ENCODE measurements at places on chromosomes 1 and 21.

DNA sequence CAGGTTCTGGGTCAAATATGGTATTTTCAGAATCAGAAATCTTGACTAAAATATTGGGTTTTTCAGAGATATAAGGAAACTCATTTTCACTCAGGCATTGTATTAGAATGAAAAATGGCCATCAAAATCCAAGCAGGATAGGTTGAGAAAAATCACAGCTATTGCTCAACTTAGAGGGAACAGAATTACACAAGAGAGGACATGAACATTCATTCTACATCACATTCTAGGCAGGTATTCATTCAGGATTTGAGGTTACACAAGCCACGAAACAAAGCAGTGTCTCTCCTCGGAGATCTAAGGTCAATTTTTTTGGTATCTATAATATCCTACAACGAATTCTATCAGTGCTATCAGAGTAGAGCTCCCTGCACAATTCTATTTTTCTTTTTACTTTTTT is 163.6 kb upstream of the HP1BP3 start:
- DNase-seq, result no peak

DNA sequence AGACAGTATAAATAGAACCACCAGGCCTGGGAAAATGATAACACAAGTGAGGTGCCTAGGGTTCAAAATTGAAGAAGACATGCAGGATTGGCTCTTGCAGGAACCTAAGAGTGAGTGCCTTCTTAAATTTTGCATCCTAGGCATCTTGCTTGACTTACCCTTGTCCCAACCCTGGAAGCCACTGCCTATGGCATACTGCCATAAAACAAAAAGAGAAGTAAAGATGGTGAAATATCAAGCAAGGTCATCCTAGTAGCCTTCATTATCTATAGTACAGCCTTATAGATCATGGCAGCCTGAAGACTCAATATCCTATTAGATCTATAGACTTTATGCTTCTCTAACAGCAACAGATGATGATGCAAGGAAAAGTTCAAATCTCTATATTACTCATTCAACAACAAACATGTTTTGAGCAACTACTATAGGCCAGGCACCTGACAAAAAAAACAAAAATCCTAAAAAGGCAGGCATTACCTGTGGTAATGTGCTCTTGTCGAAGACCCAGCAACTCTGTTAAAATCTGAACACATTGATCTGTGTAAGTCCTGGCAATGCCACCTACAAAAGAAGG is 6.3 kb downstream of the AP4B1 start:
- no peak for DNase-seq

DNA sequence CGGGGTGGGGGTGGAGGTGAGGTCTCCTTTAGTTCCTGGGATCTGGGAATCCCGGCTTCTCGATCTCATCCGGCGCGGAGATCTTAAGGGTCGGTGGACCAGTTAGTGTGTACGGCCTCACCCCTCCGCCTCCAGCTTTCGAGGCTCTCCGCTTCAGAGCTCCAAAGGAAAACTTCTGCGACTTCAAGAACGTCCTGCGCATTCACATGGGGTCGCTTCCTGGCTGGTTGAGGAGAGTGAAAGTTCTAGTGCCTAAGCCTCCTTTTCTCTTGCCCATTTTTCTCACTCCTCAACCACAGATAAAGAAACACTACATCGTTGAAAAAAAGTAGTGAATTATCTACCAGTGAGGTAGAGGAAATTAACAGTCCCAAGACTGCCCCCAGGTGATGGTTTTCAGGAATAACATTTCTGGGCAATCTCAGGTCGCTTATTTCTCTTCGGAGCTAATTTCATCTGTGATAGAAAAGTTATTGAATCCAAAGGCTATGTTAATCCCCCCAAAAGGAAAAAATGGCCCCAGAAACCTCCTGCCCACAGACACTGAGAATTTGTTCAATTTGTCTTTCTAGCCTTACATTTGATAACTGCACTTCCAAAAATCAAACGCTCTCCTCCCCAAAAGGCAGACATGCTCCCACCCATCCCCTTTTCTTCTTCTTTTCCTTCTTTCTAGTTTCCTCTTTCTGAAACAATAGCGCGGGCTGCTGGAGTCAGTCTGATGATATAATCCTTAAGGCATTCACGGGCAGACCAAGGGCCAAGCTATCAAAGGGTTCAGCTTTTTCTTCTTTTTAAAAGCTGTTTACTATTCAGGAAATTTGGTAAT is 20.6 kb upstream of the TBX15 start:
- no peak for DNase-seq

GRCh38 chr1:118335331-118335732 is 150.3 kb upstream of the SPAG17 start:
- DNase-seq, result no peak

Data from effector memory CD8-positive, alpha-beta T cell (primary cell).